ENCODE measurements at places on chromosomes 1 and 21.

GRCh38 chr1:209370241-209370995 lies 213.1 kb upstream of the CAMK1G start:
- no peak for DNase-seq

- no peak for DNase-seq
Observed at GRCh38 chr1:245432228-245432875, 277.6 kb downstream of the KIF26B start.

GRCh38 chr1:240611619-240612480 lies at the start of gene GREM2:
Gene GREM2, minus strand, starts transcription at chr1:240612155. Its CDS starts 118,680 bp downstream, at chr1:240493475.
- peak; percentile 27 for DNase-seq

GRCh38 chr1:69728206-69728605 lies 160.5 kb downstream of the LRRC7 start:
- no peak for DNase-seq

- no peak for DNase-seq
Observed at GRCh38 chr1:109188781-109189180, 24.9 kb upstream of the SARS1 start.

All from GM12891 (cell line).